ENCODE measurements at places on chromosomes 13 and 19. TPM values are rescaled to one million over a fixed set of nuclear protein-coding genes. Genes with fewer than 3 reads are reported as not detected.

Gene ECSIT
- polyA plus RNA-seq: 26.3 TPM

Gene TMIGD2
- not detected for polyA plus RNA-seq

Gene NLRP12
- polyA plus RNA-seq: not detected

DNA sequence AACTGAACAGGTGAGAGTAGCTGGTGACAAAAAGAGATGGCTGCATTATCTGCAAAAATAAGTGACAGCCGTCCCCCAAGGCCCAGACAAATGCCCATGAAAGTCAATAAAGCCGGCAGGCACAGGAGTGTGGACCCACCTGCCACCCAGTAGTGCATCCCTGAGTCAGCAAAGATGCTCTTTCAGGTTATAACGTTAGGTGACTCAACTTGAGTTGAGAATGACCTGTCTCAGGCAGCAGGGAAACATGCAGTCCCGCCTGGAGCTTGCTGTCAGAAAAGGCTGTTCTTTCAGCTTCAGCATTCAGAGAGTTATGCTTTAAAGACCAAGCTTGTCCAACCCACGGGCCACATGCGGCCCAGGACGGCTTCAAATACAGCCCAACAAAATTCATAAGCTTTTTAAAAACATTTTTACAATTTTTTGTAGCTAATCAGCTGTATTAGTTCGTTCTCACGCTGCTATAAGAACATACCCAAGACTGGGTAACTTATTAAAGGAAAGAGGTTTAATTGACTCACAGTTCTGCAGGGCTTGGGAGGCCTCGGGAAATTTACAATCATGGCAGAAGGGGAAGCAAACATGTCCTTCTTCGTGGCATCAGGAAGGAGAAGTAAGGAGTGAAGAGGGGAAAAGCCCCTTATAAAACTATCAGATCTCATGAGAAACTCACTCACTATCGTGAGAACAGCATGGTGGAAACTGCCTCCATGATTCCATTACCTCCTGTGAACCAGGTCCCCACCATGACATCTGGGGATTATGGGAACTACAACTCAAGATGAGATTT lies 110.4 kb downstream of the RAB20 start:
- no peak for DNase-seq

DNA sequence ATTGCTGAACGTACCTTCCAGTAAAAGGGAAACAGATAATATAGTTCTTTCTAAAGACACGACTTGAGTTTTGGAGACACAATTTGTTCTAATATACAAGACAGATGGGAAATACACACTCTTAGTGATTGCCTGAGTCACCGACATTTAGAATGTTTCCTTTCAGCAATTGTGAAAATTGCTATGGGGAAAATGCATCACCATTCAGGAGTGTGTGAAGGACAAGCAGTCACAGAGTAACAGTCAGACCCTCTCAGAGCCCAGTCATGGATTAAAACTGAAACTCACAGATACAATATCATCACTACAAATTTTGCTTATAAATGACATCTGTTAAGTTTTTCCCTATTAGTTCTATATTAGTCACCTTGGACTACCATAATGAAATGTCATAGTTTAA lies 286.1 kb downstream of the SPRY2 start:
- DNase-seq: no peak

- peak; percentile 43 for DNase-seq
Observed at GRCh38 chr13:94641409-94641941, 39.8 kb downstream of the GPR180 start.

DNA sequence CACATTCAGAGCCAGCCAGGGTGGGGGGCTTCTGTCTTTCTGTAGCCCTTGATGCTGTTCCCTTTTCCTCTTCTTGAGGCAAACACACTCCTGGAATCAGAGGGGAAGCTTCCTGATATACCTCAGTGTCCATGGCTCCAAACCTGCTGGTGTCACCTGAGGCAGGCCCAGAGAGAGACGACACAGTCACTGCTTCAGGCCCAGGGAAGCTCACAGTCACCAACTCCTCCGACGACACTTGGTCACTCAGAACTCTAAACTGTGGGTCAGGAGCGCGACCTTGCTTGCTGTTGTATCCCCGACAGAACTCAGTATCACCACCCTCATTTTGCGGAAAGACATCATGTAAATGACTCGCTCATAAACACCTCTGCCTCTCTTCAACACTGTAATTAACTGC lies 1.1 kb downstream of the ATP13A1 start:
- DNase-seq: no peak
